ENCODE measurements at places on chromosomes 2 and 18. TPM values are rescaled to one million over a fixed set of nuclear protein-coding genes. Genes with fewer than 3 reads are reported as not detected.

Gene DPP10
- not detected for total RNA-seq

Gene SRD5A2
- 0.19 TPM for total RNA-seq

Gene SLC9A4
- 0.42 TPM for total RNA-seq

GRCh38 chr2:224520064-224520463 is 65.1 kb downstream of the CUL3 start:
- no peak for DNase-seq

Gene TRABD2A
- 0.73 TPM for total RNA-seq

- no peak for DNase-seq
These were observed 324.3 kb upstream of the KLHL14 start for GRCh38 chr18:33097126-33097525.

GRCh38 chr2:220033546-220033945 is 406.1 kb downstream of the SLC4A3 start:
- DNase-seq, result no peak

- DNase-seq, result no peak
These were observed 608.1 kb downstream of the LRP1B start for GRCh38 chr2:141522702-141523101.

Gene CPLX4
- not detected for total RNA-seq

GRCh38 chr2:202508686-202509085 is 126.1 kb upstream of the FAM117B start:
- no peak for DNase-seq

- DNase-seq, result no peak
These were observed 1371.5 kb upstream of the TMEFF2 start for GRCh38 chr2:193566276-193566675.

Gene SH3RF3
- 5.1 TPM for total RNA-seq

DNA sequence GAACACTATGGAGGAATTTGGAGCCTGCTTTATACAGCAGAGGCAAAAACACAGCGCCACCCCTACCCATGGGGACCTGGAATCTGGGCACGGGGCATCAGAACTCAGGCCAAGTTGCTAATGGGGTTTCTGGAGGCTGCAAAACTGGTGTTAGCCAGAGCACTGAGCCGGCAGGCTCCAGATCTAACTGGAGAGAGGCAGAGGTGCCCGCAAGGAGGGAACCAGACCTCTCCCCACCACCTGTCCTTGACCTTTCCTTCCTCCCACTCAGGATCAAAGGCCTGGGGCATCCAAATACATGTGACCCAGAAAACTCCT is 126.6 kb downstream of the TNS1 start:
- DNase-seq, result no peak

DNA sequence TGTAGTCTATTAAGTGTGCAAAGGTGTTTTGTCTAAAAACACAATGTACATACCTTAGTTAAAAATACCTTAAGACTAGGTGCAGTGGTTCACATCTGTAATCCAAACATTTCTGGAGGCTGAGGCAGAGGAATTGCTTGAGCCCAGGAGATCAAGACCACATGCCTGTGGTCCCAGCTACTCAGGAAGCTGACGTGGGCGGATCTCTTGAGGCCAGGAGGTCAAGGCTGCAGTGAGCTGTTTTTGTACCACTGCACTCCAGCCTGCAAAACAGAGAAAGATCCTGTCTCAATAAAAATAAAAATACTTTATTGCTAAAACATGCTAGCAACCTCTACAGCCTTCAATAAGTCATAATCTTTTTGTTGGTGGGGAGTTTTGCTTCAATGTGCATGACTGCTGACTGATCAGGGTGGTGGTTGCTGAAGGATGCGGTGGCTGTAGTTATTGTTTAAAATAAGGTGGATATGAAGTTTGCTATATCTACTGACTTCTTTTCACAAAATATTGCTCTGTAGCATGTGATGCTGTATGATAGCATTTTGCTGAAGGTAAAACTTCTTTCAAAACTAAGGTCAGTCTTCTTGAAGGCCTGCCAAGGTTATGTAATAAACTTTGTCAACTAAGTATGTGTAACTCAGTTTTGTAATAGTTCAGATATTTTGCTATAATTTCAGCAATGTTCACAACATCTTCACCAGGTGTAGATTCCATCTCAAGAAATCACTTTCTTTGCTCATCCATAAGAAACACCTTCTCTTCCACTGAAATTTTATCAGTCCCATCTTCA is 1238.0 kb upstream of the NRXN1 start:
- DNase-seq, result peak; percentile 15

- no peak for DNase-seq
These were observed 746.1 kb downstream of the LRP1B start for GRCh38 chr2:141384676-141385075.

Gene TUBA3E
- not detected for total RNA-seq

DNA sequence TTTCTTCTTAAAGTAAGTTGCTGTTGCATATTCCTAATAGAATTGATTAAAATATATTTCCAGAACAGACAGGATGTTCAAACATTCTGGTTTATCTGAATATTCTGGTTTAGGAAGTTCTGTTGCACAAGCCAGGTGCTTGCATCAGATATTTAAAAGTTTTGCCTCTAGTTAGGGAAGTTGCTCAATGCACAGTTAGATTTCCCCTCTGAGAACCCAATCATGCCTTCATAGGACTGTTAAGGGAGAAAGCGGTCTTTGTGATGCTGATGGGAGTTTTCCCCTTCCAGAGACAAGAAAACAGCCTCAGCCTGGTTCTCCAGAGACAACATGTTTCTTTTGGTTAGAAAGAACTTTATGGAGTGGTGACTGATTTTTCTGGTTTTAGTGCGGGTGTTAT is 65.6 kb upstream of the REV1 start:
- DNase-seq, result no peak

- peak; percentile 99 for DNase-seq
These were observed at the start of gene PDE6D for GRCh38 chr2:231780909-231781797. PDE6D (minus strand) TSS chr2:231781282; CDS start chr2:231781114, 168 bp downstream.

GRCh38 chr18:8224576-8224975 is 384.7 kb upstream of the RAB12 start:
- no peak for DNase-seq

Gene AQP12B
- total RNA-seq, result not detected

Gene GALR1
- not detected for total RNA-seq

- DNase-seq, result peak; percentile 72
These were observed 313.4 kb upstream of the CCDC68 start for GRCh38 chr18:55272510-55273243.

Gene PLB1
- 0.31 TPM for total RNA-seq

Gene PSD4
- 0.83 TPM for total RNA-seq

Gene MGAT5
- 20.0 TPM for total RNA-seq

Gene SAG
- not detected for total RNA-seq

DNA sequence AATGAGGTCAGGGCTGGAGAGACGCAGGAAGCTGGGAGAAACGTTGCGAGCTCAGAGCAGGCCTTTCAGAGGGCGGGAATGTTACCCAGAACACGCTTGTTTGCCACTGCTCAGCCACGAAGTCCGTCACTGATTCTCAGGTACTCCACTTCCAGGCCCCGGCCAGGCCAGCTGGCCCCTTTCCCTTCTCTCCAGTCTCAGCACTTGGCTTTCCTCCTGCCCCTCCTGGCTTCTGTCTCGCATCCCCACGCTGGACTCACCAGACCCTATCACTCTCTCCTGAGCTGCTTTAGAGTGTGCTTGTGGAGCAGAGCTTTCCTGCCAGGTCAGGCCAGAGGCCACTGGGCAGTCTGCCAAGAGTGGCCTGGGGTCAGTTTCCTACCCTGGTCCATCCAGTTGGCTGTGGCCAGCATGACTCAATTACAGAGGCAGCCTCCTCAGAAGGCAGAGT is 151.4 kb downstream of the TWIST2 start:
- no peak for DNase-seq

DNA sequence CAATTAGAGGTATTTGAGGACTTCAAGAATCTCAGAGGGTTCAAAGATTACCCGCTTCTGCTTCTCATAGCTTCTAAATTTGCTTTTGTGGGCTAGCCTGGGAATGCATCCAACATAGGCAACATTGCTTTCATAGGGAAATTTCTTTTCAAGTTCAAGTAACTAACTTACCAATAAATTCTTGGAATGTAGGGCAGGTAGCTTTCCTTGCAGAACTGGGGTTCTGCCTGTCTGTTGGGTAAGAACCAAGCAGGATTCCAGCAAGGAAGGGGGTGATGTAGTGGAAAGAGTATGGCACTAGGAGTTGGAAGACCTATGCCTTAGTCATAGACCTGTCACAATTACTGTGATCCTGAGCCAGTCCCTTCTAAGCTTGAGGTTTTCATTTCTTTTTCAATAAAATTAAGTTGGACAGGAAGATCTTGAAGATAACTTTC is 164.1 kb downstream of the FHOD3 start:
- no peak for DNase-seq

DNA sequence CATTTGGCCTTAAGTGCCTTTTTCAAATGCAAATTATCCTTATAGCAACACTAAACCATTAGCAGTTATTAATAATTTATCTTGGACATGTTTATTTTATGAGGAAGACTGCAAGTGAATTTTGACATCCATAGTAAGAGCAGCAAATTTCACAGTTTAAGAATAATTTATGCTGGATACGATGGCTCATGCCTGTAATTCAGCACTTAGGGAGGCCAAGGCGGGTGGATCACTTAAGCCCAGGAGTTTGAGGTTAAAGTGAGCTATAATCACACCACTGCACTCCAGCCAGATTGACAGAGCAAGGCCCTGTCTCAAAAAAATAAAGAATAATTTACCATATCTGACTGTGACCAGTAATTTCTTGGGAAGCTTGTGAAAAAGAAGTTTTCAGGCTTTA is 286.2 kb downstream of the TMX3 start:
- peak; percentile 66 for DNase-seq

Gene STK17B
- 80.1 TPM for total RNA-seq

Measured in myocyte (in vitro differentiated cells).